Activated gamma-delta T cell treated with anti-CD3 and anti-CD28 coated beads, Interleukin-2, amount 50 U/mL, for 16 hours (primary cell): ENCODE measurements at places on chromosomes 6 and 20.

DNA sequence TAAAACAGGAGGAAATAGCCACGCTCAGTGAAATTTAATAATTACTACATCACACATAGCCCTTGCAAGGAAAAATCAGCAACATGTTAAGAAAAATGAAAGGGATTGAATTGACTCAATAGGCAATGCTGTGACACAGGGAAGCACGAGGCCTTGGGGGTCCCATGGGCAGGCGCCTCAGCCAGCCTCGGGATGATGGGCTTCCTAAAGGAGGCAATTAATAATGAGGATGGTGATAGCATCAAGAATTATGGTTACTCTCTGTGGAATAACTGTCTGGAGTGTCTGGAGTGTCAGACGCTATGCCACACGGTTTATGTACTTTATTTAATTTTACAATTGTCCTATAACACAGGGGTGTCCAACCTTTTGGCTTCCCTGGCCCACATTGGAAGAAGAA, 130.2 kb downstream of the TBC1D7 start:
- no peak for DNase-seq

GRCh38 chr6:117194978-117195377, 70.4 kb upstream of the VGLL2 start:
- DNase-seq, result no peak

- no peak for DNase-seq
These were observed 310.0 kb upstream of the SPTLC3 start for GRCh38 chr20:12698817-12699216.

- DNase-seq, result no peak
These were observed 55.5 kb upstream of the SGK1 start for GRCh38 chr6:134373282-134373922.

- DNase-seq, result no peak
These were observed 12.7 kb upstream of the BAK1 start for GRCh38 chr6:33592595-33593413.

DNA sequence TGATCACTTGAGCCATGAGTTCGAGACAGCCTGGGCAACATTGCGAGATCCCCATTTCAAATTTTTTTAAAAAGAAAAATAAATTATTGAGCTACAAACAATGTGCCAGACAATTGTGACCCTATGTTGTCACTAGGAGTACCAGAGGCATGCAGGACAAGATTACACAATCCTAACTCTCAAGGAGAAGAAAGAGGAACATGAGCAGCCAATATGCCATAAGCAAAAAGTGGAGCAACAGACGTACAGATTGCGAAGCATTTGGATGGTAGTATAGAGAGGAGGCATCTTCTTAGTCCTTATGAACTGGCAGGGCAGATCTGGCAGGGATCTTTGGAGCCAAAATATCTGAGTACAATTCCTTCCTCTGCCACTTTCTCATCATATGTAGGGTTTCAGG, 156.4 kb downstream of the OR2B2 start:
- DNase-seq, result no peak

DNA sequence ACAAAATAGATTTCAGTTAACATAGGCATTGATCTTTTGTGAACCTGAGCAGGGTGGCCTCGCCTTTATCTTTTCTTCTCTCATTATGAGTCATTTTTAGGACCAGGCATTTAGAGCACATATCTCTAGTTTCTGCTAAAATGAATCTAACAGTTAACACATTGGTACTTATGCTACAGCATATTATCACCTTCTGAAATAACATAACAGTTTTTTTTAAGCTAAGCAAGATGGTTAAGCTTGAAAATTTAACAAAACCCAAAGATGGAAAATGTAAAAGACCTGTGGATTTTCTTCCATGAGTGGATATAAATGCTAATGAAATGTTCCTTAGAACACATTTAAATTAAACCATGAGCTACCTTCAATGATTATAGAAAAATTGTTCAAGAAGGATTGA, 487.1 kb upstream of the RNF217 start:
- DNase-seq, result no peak

DNA sequence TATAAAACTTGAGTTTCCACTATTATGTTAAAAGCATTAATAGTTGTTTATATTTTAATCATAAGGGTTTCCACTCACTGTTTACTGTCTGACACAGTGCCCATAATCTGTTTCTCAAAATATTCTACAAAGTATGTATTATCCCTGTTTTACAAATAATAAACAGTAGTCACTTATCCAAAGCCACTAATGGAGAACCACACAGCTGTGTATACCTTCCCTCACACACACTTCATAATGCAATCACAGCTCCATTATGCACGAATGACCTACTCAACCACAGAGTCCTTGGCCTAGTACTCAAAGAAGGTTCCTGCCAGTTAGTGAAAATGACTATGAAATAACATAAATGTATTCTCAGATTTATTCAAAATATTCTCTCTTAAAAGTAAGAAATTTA, 103.1 kb downstream of the EPB41L2 start:
- DNase-seq, result no peak

DNA sequence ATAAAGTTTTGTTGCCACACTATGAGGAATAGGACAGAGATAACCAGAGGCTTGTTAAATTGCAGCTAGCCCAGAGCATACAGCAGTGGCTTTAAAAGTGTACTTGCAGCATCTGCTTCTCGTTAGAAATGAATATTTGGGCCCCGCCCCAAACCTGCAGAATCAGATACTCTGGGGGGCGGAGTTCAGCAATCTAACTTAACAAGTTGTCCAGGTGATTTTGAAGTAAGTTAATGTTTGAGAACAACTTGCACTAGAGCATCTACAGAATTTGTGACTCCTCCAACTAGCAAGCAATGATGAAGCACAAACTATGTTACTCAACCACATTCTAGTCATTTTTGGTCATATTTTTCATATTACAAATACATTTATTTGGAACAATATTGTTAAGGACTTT, 10.6 kb upstream of the SUPT3H start:
- no peak for DNase-seq
